Cardiac ventricle fibroblast (primary cell): ENCODE measurements at places on chromosomes 1 and 21. TPM values are rescaled to one million over a fixed set of nuclear protein-coding genes. Genes with fewer than 3 reads are reported as not detected.

Gene HMGN2
- 178 and 185 TPM in 2 replicates for total RNA-seq

Gene ELAPOR1
- 0.06 and 0.10 TPM in 2 replicates for total RNA-seq

Gene FCRL1
- total RNA-seq = not detected in 2 replicates

Gene CELSR2
- 0.34 and 0.44 TPM in 2 replicates for total RNA-seq

Gene MCOLN2
- total RNA-seq = 0.20 and 0.56 TPM in 2 replicates

Gene NBPF4
- total RNA-seq = not detected in 2 replicates

Gene LHX8
- not detected in 2 replicates for total RNA-seq

Gene IL20
- total RNA-seq = not detected in 2 replicates

Gene MXRA8
- total RNA-seq = 630 and 641 TPM in 2 replicates

Gene SLAMF6
- not detected in 2 replicates for total RNA-seq

Gene TCEA3
- total RNA-seq = 4.1 and 6.0 TPM in 2 replicates

Gene ZNF648
- not detected in 2 replicates for total RNA-seq

Gene CFHR1
- 0.25 and 0.49 TPM in 2 replicates for total RNA-seq

Gene PSRC1
- total RNA-seq = 7.2 and 7.4 TPM in 2 replicates

Gene PODN
- 59.5 and 60.4 TPM in 2 replicates for total RNA-seq

Gene THEMIS2
- 1.2 and 9.1 TPM in 2 replicates for total RNA-seq

Gene RPTN
- total RNA-seq = not detected in 2 replicates

Gene CELA3A
- not detected in 2 replicates for total RNA-seq

Gene COL9A2
- 1.1 and 1.3 TPM in 2 replicates for total RNA-seq

Gene TRAF3IP3
- not detected in 2 replicates for total RNA-seq

Gene TAF12
- total RNA-seq = 24.1 and 29.5 TPM in 2 replicates

Gene KCNA3
- not detected in 2 replicates for total RNA-seq

Gene NHLH1
- total RNA-seq = not detected in 2 replicates

Gene CACNA1E
- not detected in 2 replicates for total RNA-seq

Gene OR2T11
- not detected in 2 replicates for total RNA-seq

Gene LRRN2
- total RNA-seq = 0.19 and 0.39 TPM in 2 replicates

Gene PLEKHN1
- total RNA-seq = 0.24 and 0.50 TPM in 2 replicates

Gene AJAP1
- total RNA-seq = 0.06 and 0.59 TPM in 2 replicates

Gene MAP1LC3C
- total RNA-seq = 0.12 TPM in 1 of 2 replicates, not detected in the other

Gene EEIG2
- 15.9 and 16.7 TPM in 2 replicates for total RNA-seq

Gene ACP6
- total RNA-seq = 2.1 and 3.6 TPM in 2 replicates

Gene SLFNL1
- 0.12 and 0.15 TPM in 2 replicates for total RNA-seq

Gene CHAF1B
- 1.2 and 1.7 TPM in 2 replicates for total RNA-seq

Gene NUDC
- 48.2 and 50.8 TPM in 2 replicates for total RNA-seq

Gene CADM3
- total RNA-seq = 185 and 186 TPM in 2 replicates

Gene RHBG
- total RNA-seq = 0.10 TPM in 1 of 2 replicates, not detected in the other

Gene SUSD4
- total RNA-seq = not detected in 2 replicates

Gene OR2M3
- total RNA-seq = not detected in 2 replicates

Gene WNT9A
- 0.12 TPM in 1 of 2 replicates, not detected in the other for total RNA-seq

Gene GJA9
- total RNA-seq = not detected in 2 replicates

Gene ADGRL4
- 25.9 and 28.6 TPM in 2 replicates for total RNA-seq

Gene TMEM54
- total RNA-seq = 23.2 and 33.4 TPM in 2 replicates
